Left renal cortex interstitium (tissue), 4 donors: ENCODE measurements at places on chromosomes 5 and 9.

- no peak for DNase-seq
These were observed 360.2 kb downstream of the DEPDC1B start for GRCh38 chr5:60339691-60340201.

GRCh38 chr5:125603321-125603720, 819.9 kb upstream of the GRAMD2B start:
- DNase-seq = no peak

- DNase-seq = no peak
These were observed 13.2 kb downstream of the IRX2 start for GRCh38 chr5:2738156-2738699.

DNA sequence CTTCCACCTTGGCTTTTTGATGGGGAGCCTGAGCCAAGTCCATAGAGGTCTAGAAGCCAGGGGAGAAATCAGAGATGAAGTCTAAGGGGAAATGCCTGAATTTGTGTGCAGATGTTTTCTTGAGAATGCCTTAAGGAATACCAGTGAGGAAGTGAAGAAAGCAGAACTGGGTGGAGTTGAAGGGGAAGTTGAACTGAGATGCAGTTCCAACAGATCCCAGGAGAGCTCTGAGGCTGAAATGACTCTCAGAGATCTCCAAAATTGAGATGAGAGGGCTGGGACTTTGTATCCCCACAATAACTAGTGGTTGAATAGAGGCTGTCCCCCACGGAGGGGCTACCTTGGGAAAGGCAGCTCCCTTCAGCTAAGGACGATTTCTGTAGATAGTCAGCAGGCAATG, 197.1 kb downstream of the ZNF462 start:
- DNase-seq = no peak

DNA sequence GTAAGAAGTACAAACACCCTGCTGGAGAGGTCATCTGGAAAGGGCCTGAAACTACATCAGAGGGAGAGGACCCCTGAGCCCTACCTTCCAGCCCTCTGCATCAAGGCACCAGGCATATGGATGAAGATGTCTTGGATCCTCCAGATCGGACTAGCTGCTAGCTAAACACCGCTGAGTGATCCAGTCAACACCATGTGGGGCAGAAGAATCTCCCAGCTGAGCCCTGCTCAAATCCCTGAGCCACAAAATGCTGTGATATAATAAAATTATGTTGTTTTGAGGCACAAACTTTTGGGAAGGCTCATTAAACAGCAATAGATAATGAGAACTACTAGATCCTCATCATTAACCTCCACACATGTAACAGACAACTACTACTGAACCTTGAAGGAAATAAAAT, 155.2 kb downstream of the FRMD3 start:
- DNase-seq = no peak

GRCh38 chr9:130990978-130991777, 17.8 kb upstream of the LAMC3 start:
- DNase-seq = no peak

DNA sequence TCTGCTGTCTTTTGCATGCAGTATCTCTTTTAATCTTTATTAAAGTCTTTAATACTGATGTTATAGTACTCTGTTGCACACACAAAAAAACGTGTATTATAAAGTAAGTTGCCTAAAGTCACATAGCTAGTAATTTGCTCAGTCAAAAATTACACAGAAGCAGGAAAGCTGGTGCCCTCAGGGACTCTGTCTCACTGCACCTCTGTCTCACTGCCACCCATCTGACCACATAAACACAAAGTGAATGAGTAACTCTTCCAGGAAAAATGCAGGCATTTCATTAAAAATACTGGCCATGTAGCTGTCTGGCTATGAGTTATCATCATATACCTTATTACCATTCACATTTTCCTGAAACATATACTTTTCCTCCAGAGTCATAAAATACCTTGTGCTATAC, 591.7 kb downstream of the CSNK1G3 start:
- DNase-seq = no peak

- DNase-seq = no peak
These were observed 37.0 kb upstream of the IL7R start for GRCh38 chr5:35819668-35820067.

- no peak for DNase-seq
These were observed 86.0 kb downstream of the PAX5 start for GRCh38 chr9:36948051-36948450.

DNA sequence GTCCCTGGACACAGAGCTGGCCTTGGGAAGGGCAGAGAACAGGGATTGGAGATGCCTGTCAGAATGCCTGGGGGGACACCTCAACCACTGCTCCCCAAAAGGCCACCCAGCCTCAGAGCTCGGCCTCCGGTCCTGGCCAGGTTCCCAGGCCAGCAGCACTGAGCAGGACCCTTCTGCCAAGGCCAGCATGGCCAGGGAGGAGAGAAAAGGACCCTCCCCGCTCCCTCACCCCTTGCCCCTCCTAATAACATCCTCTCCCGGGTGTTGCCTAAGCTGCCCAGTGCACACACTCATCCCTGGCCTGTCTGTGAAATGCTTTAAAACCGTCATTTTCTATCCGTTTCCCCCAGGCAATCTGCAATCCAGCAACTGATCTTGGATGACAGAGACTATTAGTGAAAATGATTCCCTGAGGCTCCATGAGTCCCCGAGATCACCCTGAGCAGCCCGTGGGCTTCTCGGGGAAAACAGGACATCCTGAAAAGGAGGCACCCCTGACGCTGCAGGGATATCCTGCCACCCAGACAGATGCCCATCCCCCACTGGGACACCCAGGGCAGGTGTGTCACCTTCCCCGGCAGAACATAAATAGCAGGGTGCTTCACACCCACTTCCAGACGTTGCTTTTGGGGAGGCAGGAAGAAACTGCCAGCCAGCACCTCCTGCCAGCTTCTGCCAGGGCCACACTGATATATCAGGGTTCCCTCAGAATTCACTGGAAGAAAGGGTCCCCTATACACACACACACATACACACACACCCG, 75.3 kb downstream of the ADAMTS2 start:
- DNase-seq = no peak

GRCh38 chr9:92590377-92590776, 54.6 kb upstream of the ECM2 start:
- no peak for DNase-seq

DNA sequence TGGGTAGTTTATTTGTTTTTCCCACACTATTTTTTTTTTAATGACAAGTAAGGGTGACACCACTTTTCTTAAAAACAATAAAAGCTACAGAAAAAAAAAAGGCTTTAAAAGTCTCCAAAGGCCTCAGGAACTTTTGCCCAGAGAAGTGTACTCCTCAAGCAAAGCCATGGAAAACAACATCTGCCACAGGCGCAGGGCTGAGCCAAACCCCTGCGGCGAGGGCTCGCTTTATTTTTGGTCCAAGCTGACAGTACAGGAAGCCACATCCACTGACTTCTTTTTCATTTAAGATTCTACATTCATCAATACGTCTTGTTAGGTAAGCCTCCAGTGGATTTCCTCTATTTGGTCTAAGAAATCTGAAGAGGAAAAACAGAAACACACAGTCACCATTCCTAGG, 51.9 kb upstream of the IFNK start:
- DNase-seq = no peak

DNA sequence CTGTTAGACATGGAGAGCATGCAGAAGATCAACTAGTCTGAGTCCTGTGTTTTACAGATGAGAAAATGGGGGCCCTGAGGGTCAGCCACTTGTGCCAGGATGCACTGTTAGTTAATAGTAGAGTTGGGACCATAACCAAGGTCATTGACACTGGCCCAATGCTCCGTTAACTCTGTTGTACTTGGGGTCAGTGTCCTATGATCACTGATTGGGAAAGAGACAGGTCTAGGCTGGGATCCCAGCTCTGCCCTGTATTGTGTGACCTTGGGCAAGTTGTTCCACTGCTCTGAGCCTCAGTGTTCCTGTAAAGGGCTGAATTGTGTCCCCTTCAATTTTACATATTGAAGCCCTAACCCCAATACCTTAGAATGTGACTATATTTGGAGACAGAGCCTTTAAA, 70.0 kb downstream of the GDNF start:
- DNase-seq = no peak

GRCh38 chr5:51148437-51148836, 234.8 kb upstream of the ISL1 start:
- no peak for DNase-seq

DNA sequence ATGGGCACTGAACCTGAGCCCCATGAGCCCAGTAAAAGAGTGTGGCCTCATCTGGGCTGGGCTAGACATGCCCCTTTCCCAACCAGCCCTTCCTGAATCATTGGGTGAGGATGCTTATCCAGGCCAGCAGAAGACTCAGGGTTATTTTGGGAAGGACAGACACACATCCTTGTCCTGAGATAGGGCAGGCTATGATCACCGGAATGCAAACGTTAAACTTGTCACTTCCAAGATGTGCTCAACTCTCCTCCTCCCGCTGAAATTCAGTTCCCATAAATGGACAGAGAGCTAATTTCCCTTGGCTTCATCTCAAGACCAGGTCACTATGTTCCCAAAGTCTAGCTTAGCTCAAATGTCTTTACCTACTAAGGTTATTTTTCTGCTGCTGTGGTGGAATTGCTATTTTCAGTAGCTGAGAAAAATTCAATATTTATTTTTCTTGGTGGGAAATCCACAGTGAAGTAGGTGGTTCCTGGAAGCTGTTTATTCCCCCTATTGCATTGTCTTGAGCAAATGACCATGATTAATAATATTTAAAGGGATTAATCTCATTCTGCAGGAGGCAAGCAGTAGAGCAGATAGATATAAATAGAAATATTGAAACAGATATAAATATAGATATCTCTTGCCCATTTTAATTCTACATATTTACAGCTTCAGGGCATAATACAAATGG, 70.0 kb downstream of the NXNL2 start:
- no peak for DNase-seq

GRCh38 chr5:158011422-158011821, 152.5 kb upstream of the CLINT1 start:
- no peak for DNase-seq
